ENCODE measurements at places on chromosomes 12 and 14.

GRCh38 chr12:31970199-31970598 lies 11.0 kb downstream of the RESF1 start:
- DNase-seq, result no peak

GRCh38 chr12:95418142-95418541 lies 55.8 kb upstream of the METAP2 start:
- no peak for DNase-seq

GRCh38 chr14:26209699-26210098 lies 388.1 kb downstream of the NOVA1 start:
- no peak for DNase-seq

- DNase-seq, result no peak
Measured at GRCh38 chr12:11500861-11501230, 105.5 kb upstream of the PRB2 start.

DNA sequence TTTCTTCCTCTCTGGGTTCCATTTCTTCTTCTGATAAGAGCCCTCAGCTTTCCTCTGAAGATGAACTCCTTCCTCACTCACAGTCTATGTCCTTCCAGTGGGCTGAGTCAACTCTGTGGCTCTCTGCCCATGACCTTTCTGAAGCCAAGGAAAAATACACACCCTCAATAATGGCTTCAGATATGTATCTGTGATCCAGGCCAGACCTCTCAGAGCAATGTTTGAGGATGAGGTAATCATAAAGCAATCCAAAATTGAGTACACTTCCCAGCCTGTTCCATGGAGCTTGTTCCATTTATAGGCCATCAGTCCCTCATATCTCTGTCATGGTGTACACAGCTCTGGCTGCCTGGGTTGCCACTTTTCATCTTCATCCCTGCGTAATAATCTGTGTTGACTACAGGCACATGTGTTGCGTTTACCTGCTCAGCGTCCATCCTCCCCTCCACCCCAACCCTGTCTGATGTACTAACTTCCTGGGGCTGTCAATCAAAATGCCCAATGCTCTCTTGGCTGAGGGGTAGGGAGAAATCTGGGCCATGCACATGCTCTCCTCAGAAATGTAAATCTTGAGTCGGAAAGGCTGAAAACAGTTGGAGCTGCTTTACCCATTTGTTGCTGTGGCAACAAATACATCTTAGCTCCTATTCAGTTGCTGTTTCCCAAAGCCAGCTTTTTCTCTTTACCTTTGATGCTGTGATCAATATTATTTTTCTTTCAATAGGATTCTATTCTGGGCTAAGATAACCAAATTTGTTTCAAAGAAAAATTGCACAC lies 377.8 kb upstream of the TMEM132C start:
- DNase-seq, result no peak

DNA sequence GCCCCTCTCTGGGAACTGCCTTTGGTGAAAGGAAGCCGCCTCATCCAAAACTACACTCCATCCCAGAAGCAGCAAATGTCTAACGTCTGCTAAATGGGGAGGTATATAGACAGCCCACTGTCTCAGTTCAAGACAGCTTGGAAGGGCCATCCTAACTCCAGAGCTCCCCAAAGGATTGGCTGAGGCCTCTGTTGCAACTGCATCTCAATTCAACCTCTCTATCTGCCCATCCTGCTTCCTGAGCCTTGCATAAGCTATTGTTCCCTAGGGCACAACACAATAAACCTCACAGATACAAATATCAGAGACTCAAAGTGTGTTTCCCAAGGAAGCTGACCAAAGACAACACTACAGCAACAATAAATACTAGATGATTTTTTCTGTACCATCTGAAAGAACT lies 495.2 kb upstream of the SOX5 start:
- DNase-seq, result no peak

GRCh38 chr14:77114609-77115008 lies 16.6 kb downstream of the CIPC start:
- DNase-seq, result no peak

- DNase-seq, result no peak
Measured at GRCh38 chr12:76024942-76025600, 6.5 kb downstream of the PHLDA1 start.

DNA sequence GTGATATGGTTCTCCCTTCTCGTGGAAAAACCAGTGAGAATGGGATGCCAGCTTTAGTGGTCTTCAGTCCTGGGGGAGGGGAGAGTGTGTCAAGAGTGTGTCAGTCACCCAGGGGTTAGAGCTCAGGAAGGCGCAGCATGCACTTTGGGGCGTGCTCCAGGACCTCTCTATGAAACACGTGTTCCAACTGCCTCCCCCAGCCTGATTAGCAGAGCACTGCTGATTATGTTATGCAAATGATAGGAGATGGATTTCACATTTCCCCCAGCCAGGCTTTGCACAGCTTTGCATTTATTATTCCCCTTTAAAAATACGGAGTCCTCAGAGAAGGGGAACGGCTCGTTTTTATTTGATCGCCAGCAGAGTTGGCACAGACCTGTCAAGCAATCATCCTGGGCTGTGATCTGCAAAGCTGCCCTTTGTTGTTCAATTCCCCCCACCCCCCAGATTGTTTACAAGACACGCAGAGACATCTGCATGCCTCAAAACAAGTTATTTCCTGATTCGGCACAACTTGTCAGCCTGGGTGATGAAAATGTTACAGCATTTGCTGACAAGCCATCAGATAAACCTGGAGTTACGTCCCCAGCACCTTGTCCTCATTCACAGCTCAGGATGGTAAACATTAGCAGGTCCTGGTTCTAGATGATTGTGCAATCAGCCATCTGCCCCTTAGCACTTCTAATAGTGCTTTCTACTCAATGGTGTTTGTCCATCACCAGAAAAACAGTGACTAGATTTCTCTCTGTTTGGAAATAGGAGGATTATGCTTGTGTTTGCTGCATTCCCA lies 196.5 kb downstream of the NOVA1 start:
- no peak for DNase-seq

GRCh38 chr12:22609501-22609900 lies 15.5 kb upstream of the ETNK1 start:
- DNase-seq, result no peak

GRCh38 chr12:116441292-116441691 lies 117.9 kb upstream of the MAP1LC3B2 start:
- no peak for DNase-seq

- no peak for DNase-seq
Measured at GRCh38 chr12:104485651-104486362, 29.1 kb downstream of the CHST11 start.

GRCh38 chr14:73973497-73973896 lies 23.4 kb downstream of the COQ6 start:
- DNase-seq, result no peak

DNA sequence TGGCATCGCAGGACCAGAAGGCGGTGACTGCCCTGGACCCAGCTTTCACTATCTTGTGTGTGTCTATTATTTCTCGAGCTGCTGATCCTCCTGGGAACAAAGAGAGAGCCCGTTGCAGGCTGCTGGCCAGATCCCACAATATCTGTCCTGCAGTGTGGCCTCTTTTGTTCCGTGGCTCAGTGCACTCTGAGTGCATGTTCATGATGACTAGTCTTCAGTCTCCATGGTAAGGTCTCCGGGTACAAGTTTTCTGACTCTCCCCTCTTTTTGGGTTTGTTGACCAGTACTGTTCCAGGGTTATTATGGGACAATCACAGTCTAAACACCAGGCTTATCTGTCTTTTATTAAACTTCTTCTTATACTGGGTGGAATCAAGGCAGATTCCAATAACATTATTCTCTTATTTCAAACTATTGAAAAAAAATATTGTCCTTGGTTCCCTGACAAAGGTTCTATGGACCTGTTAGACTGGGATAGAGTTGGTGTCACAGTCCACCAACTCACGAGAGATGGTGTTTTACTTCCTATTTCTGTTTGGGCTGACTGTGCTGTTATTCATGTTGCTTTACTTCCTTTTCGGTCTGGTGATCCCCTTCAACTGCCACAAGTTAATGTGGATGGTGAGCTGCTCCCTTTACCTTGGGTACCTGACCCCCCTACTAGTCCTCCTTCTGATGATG lies 192.9 kb upstream of the ALG10B start:
- DNase-seq, result no peak

DNA sequence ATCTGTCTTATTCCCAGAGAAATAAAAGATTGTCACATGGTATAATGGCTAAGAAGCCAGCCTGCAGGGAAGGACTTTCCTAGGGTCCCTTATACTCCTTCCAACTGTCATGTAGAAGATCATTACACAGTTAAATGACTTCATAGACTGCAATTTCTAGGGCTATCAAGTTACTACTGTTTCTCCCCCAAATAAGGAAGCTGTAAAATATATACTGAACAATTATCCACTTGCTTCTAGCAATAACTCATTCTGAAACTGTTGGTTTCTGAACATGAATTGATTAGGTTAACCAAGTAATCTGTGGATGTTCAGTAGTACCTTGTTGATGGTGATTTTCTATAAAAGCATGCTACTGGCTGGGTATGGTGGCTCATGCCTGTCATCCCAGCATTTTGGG lies 44.6 kb downstream of the A2ML1 start:
- DNase-seq, result no peak

DNA sequence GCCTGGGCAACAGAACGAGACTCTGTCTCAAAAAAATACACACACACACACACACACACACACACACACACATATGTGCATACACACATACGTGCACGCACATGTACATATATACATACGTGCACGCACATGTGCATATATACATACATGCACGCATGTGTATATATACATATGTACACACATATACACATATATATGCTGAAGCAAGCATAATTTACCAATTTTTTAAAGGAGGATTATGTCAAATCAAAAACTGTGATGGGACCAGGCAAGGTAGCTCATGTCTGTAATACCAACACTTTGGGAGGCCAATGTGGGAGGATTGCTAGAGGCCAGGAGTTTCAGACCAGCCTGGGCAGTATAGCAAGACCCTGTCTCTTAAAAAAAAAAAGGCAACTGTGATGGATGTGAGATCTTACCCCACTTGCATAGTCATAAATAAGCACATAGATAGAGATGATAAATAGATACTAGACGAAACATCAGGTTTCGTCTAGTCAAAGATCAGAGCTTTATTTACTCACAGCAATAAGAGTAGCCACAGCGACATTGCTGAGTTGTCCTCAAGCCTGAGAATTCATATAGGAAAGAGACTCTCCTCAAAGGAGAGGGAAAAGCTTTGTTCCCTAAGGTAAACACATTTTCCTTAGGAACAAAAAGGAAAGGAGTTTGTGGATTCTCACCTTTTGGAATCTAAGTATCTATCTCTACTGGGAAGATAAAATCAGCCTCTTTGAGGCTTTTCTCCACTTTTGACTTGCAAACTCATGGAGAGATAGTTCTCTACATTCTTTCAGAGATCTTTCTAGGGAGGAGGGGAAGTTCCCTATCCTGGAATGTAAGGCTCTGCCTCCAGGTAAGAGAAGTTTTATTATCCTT lies 74.7 kb upstream of the AMN1 start:
- no peak for DNase-seq

DNA sequence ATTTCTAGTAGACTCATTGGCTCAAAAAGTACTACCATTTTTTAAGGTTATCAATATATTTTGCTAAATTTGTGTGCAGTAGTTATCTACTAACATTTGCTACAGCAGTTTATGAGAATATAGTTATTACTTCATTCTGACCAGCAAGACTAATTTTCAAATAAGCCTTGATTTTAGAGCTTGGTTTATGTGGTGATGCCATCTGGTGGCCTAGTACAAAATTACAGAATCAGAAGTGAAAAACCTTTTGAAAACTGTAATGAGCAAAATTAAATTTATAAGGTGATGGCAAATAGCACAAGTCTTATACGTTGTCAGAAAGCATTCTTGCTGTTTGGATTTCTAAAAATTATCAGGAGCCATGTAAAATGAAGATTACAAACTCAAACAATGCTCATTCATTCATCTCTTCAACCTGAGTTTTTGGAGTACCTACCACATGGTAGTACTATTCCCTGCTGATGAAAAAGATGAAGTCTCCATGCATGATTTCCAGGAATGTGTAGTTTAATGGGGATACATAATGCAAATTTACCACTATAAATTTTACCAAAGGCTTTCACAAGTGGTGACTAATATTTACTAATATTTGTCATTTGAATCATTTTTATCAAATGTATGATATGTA lies 51.0 kb downstream of the MAGOHB start:
- no peak for DNase-seq

- DNase-seq, result no peak
Measured at GRCh38 chr12:101750152-101750551, 10.9 kb upstream of the SYCP3 start.

GRCh38 chr14:93395231-93395630 lies 35.5 kb upstream of the UNC79 start:
- no peak for DNase-seq

DNA sequence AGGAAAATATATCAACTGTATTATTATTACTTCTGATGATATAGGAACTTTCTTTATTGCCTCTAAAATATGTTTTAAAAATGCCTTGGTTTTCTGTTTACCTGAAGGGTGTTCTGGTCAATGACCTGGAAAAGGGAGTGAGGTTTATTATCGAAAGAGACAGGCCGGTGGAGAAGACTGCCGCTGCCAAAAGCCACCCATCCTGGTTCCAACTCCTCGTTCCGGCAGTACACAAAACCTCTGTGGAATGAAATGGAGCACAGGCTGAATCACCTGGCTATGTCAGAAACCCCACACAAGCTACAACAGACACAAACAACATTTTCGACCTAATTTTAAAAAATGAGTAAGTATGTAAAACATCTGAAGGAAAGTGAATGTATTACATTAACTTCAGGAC lies 73.6 kb downstream of the HECTD4 start:
- DNase-seq, result no peak

- no peak for DNase-seq
Measured at GRCh38 chr12:234891-235415, 21.0 kb upstream of the SLC6A12 start.

DNA sequence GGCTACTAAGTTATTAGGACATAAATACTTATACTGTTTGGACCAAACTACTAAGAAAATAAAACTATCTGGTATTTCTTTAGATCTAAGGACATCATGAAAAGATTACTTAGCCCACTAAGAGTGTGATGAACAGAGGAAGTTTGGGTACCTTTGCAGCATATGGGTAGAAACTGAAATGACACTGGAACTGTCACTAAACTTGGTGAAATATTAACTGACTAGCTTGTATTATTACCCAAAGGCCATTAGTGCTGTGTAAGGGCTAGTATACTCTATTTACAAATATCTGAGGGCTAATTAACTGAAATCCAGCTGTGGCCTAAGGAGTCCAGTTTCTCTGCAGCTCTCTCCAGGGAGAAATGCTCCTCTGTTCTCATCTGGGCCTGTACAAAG lies 45.5 kb downstream of the PAWR start:
- no peak for DNase-seq

GRCh38 chr12:121514184-121514742 lies 66.6 kb downstream of the KDM2B start:
- DNase-seq, result no peak

DNA sequence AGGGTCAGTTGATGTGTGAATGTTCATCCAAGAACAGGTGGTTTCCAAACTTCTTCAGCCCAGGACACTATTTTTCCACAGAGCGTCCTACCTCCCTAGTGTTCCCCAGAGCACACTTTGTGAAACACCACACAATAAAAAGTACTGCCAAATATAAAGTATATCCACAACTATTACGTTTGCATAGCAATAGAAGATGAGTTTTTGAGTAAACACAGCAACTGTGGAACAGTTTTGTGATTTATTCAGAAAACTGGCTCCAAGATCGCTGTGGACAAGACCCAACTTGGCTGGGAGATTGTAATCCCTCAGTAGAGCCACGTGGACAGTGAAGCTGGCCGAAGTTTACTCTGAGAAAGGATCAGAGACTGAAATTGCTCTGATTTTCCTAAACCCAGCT lies 14.5 kb upstream of the MAP1LC3B2 start:
- DNase-seq, result no peak
